ENCODE measurements at places on chromosomes 2 and 18. TPM values are rescaled to one million over a fixed set of nuclear protein-coding genes. Genes with fewer than 3 reads are reported as not detected.

MARCO gene
- total RNA-seq, result not detected

SAP130 gene
- 23.3 TPM for total RNA-seq

TMEFF2 gene
- 0.26 TPM for total RNA-seq

TWIST2 gene
- total RNA-seq, result 8.1 TPM

UCN gene
- total RNA-seq, result not detected

CD302 gene
- 0.33 TPM for total RNA-seq

GPR35 gene
- not detected for total RNA-seq

KYNU gene
- 1.9 TPM for total RNA-seq

LCT gene
- not detected for total RNA-seq

TRMT61B gene
- 26.1 TPM for total RNA-seq

HOXD13 gene
- total RNA-seq, result 0.07 TPM

RESP18 gene
- total RNA-seq, result not detected

DYNAP gene
- not detected for total RNA-seq

GALNT13 gene
- 8.7 TPM for total RNA-seq

LIPT1 gene
- 7.3 TPM for total RNA-seq

ALPI gene
- total RNA-seq, result not detected

ARHGAP28 gene
- 24.5 TPM for total RNA-seq

SKOR2 gene
- 0.15 TPM for total RNA-seq

MYCN gene
- 48.4 TPM for total RNA-seq

R3HDM1 gene
- 21.7 TPM for total RNA-seq

NMUR1 gene
- 0.22 TPM for total RNA-seq

BIN1 gene
- total RNA-seq, result 26.0 TPM

CAVIN2 gene
- total RNA-seq, result not detected

SERPINB5 gene
- 0.07 TPM for total RNA-seq

PLGLB1 gene
- 0.33 TPM for total RNA-seq

DNAH7 gene
- total RNA-seq, result under 0.01 TPM

DYNC2LI1 gene
- 15.4 TPM for total RNA-seq

NEB gene
- total RNA-seq, result 0.14 TPM

MRPL19 gene
- 70.3 TPM for total RNA-seq

ABCB11 gene
- 0.66 TPM for total RNA-seq

HSPD1 gene
- 552 TPM for total RNA-seq

UGT1A6 gene
- total RNA-seq, result not detected

ATG9A gene
- total RNA-seq, result 32.5 TPM

SYT4 gene
- total RNA-seq, result 1.3 TPM

NOL4 gene
- 0.07 TPM for total RNA-seq

CYP27C1 gene
- 0.59 TPM for total RNA-seq

NFU1 gene
- total RNA-seq, result 36.2 TPM

RAD51AP2 gene
- 0.10 TPM for total RNA-seq

AQP12B gene
- not detected for total RNA-seq

TDRD15 gene
- not detected for total RNA-seq

FN1 gene
- 50.4 TPM for total RNA-seq

KIAA2012 gene
- not detected for total RNA-seq
